Activated T-cell treated with anti-CD3 and anti-CD28 coated beads, Interleukin-2, amount 50 U/mL, for 48 hours (primary cell): ENCODE measurements at places on chromosomes 3 and 15.

- DNase-seq: no peak
Measured at GRCh38 chr15:47866446-47866845, 149.1 kb downstream of the SEMA6D start.

GRCh38 chr3:170563712-170564423, 22.0 kb downstream of the SLC7A14 start:
- DNase-seq: peak; percentile 21

DNA sequence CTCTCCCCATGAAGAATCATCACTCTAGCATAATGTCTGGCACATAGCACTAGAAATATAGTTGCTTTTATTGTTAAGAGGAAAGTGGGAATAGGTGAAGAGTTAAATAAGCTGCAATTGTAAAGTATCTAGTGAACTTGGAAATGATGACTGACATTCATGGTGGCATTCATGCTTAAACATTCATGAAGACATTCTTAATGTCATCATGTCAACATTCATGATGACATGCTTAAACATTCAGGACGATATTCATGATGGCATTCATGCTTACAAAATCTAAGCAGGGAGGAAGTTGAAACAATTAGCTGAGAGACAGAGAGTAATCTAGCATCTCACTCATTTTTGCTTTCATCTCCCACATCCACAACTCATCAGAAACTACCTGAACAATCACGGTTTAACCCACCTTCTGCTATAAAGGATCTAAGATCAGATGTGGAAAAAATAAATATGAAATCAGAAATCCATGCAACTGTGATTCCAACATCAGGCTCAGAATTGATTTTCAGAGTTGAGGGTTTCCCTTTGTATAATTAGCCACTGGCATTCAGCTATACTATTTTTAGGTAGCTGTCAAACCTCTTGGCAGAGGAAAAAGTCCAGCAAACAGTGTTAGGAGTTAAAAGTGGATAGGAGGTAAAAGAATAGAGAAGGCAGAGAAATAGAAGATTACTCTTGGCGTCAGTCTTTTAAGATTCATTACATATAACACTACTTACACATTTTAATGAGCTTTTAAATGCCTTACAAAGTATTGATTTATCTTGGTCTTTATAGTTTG, 3.5 kb downstream of the DRD3 start:
- no peak for DNase-seq

DNA sequence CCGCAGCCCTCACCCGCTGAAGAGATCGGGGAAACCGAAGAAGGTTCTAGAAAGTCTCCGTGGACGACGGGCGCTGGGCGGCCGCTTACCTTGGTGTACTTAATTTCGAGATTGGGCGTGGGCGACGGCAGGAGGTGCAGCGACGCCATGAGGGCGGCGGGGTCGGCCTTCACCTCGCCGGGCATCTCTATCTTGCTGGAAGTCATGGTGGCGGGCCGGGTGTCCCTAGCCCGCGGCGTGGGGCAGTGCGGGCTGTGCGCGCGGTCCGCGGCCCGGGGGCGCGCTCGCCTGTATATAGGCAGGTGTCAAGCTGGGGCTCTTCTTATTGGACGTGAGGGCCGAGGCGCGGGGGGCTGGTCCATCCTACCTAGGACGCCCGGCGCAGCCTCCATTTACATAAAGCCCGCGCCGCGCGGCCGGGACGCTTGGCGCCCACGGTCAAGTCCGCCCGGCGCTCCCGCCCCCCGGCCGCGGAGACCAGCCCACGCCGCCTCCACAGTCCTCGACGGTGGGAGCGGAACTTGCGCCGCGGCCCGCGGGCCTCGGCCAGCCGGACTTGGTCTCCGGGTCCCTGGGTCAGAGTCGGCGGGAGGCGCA, at the start of gene ALDH1A2:
TSS of gene ALDH1A2 (minus strand) at position 267 of the 597 bp plus-strand sequence. CDS start at position 206, 61 bp downstream.
- peak; percentile 25 for DNase-seq
